Activated CD4-positive, alpha-beta T cell treated with anti-CD3 and anti-CD28 coated beads, Interleukin-2, amount 10 ng/mL, durations not matched to agents 24 days and 14 days (primary cell): ENCODE measurements at places on chromosomes 7 and 10. TPM values are rescaled to one million over a fixed set of nuclear protein-coding genes. Genes with fewer than 3 reads are reported as not detected.

DNA sequence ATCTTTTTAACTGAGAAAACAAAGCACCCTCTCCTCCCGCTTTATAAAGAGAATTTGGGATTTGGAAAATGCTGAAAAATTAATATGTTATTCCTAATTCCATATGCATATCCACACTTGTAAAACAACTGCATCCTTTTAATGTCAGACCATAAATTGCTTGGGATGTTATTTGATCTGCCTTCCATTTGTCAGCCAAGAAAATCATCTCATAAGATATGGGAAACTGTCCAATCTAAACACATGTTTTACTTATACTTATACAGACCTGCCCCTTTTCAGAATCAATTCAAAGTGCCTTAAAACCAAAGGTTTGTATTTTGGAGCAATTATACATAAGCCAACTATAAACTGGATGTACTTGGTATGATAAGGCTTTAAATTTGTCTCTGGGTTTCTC, 595.5 kb upstream of the PFKP start:
- no peaks in the 10 kb centered on the region for H3K4me1 ChIP-seq
- H3K4me3 ChIP-seq, result no peak overlapping the region
- H3K27ac ChIP-seq, result no peak overlapping the region
- no peaks in the 10 kb centered on the region for H3K27me3 ChIP-seq
- no peaks in the 10 kb centered on the region for H3K36me3 ChIP-seq
- no peak for DNase-seq

GRCh38 chr10:119371704-119372663, 164.6 kb downstream of the GRK5 start:
- no peaks in the 10 kb centered on the region for H3K27me3 ChIP-seq
- peaks cover 20% of the 10 kb centered on the region for H3K4me1 ChIP-seq
- peaks cover 6% of the 10 kb centered on the region for H3K36me3 ChIP-seq
- no peak overlapping the region for H3K27ac ChIP-seq
- H3K4me3 ChIP-seq, result no peak overlapping the region

- no peak overlapping the region for H3K27ac ChIP-seq
- no peak for DNase-seq
- H3K4me1 ChIP-seq, result no peaks in the 10 kb centered on the region
- peaks cover 9% of the 10 kb centered on the region for H3K27me3 ChIP-seq
Observed at GRCh38 chr10:97940534-97940933, 89.9 kb downstream of the CRTAC1 start.

GRCh38 chr10:129514568-129515451, 47.8 kb downstream of the MGMT start:
- H3K4me1 ChIP-seq, result peaks cover 2% of the 10 kb centered on the region
- no peak for DNase-seq
- H3K27me3 ChIP-seq, result no peaks in the 10 kb centered on the region
- H3K36me3 ChIP-seq, result peaks cover 3% of the 10 kb centered on the region
- no peak overlapping the region for H3K4me3 ChIP-seq

GRCh38 chr10:103720328-103720963, 134.9 kb downstream of the SH3PXD2A start:
- peaks cover 5% of the 10 kb centered on the region for H3K4me1 ChIP-seq
- no peak for DNase-seq
- H3K36me3 ChIP-seq, result no peaks in the 10 kb centered on the region
- H3K27me3 ChIP-seq, result no peaks in the 10 kb centered on the region
- H3K4me3 ChIP-seq, result no peak overlapping the region
- no peak overlapping the region for H3K27ac ChIP-seq

DNA sequence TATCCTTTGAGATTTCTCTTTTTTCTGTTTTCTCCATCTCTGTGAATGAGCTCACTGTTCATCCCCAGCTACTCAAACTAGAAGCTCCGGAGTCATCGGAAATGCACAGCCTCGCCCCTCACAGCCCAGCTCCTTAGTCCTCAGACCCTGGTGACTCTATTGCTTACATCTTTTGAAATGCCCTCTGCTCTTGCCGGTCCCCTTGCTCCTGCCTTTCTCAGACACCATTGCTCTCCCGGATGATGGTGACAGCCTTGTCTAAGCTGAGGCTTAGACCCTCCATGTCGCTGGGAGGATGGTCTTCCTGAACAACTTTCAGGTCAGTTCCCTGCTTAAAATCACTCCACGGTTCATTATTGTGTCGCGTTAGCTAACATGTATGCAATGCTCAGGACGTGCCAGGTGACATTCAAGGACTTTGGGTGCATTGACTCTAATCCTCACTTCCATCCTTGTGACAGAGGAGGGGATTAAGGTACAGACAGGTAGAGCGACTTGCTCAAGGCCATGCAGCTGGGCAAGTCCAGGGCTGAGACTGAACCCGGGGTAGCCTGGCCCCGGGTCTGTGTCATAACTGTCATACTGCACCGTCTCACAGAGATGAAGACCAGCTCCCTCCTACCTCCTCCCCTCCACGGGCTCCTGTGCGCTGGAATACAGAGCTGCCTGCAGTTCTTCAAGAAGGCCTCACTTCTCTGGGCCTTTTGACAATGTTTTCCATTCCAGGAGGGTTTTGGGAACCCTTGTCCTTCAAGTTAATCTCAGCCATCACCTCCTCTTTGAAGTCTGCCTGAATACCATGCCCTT, 4.3 kb upstream of the UCMA start:
- no peaks in the 10 kb centered on the region for H3K27me3 ChIP-seq
- no peaks in the 10 kb centered on the region for H3K36me3 ChIP-seq
- H3K27ac ChIP-seq, result no peak overlapping the region
- DNase-seq, result no peak

DNA sequence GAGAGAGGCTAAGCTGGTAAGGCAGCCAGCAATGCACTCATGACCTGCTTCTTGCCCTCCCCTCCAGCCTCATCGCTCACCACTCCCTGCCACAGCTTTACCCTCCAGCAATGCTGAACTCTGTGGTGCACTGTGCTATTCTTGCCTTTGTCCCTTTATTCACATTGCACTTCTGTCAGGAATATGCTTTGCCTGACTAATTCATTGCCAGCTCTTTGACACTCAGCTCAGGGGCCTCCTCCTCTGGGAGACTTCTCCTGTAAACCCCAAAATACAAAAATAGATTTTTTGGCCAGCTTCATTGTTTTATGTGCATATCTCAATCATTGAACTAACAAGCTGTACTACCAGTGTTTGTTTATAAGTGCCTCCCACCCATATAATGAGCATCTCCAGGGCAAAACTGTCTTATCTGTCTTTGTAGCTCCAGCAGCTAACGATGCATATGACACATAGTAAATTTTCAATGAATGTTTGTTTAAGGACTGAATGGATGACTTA, 8.2 kb downstream of the CNNM1 start:
- no peak overlapping the region for H3K27ac ChIP-seq
- no peak overlapping the region for H3K4me3 ChIP-seq
- H3K27me3 ChIP-seq, result peaks cover 7% of the 10 kb centered on the region
- H3K36me3 ChIP-seq, result no peaks in the 10 kb centered on the region

GRCh38 chr7:47514818-47515217, 67.1 kb downstream of the TNS3 start:
- no peak overlapping the region for H3K27ac ChIP-seq
- H3K27me3 ChIP-seq, result no peaks in the 10 kb centered on the region
- H3K4me3 ChIP-seq, result no peak overlapping the region
- DNase-seq, result no peak
- no peaks in the 10 kb centered on the region for H3K4me1 ChIP-seq

GRCh38 chr10:97336942-97337831, 2.7 kb upstream of the FRAT2 start:
- no peak overlapping the region for H3K27ac ChIP-seq
- no peak overlapping the region for H3K4me3 ChIP-seq
- peaks cover 10% of the 10 kb centered on the region for H3K36me3 ChIP-seq
- H3K4me1 ChIP-seq, result peaks cover 19% of the 10 kb centered on the region
- peaks cover 30% of the 10 kb centered on the region for H3K27me3 ChIP-seq

DNA sequence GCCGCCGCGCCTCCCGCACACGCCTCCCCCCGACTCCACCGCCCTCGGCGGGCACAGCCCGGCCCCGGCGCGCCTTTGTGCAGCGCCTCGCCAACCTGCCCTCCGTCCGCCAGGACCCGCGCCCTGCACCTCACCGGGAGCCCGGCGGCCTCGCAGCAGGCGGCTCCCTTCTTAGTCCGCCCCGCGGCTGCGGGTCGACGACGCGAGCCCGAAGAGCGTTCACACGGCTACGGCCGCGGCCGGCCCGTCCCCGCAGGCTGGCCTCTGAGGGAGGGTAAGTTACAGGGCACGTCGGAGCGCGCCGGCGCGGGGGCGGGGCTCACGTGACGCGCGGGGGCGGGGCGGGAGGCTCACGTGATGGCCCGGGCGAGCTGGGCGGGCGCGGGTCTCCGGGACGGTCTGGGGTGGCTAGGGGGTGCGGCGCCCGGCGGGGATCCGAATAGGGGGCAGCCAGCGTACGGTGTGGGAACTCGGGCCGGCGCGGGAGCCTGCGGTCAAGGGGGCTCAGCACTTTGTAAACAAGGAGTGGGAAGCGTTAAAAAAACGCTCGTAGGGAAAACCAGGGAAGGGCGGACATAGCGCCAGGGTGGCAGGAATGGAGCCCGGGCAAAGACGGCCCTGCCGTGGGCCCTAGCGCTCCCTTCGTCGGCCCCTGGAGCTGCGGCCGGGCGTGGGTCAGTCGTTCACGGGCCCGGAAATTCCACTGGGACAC, at the start of gene ARHGAP12:
Gene ARHGAP12, minus strand, starts transcription at position 283 of the 712 bp plus-strand sequence. CDS start 19,976 bp downstream, outside the sequence.
- H3K36me3 ChIP-seq, result no peaks in the 10 kb centered on the region
- peaks cover 36% of the 10 kb centered on the region for H3K4me1 ChIP-seq
- H3K27ac ChIP-seq, result peak within 1 kb of the TSS; percentile 73
- DNase-seq, result peak; percentile 94
- H3K27me3 ChIP-seq, result peaks cover 6% of the 10 kb centered on the region
- H3K4me3 ChIP-seq, result peak within 1 kb of the TSS; percentile 89

DNA sequence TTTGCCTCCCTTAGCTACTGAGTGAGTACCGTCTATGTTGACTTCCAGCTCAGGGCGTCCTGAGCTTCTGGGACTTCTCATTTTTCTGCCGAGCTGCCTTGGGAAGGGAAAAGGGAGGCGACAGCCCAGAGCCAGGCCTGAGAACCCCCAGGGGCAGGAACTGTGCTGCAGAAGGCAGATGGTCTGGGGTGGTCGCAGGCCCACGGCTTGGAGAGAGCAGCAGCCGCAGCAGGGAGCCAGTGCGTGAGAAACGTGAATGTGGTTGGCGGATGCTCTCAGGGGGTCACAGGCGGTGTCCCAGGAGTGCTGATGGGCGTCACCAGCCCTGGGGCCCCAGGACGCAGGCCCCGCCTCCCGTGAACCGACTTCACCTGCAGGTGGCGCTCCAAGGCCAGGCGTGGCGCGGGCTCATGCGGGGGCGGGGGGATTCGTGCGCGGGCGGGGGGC, 9.2 kb upstream of the PWWP2B start:
- peaks cover 3% of the 10 kb centered on the region for H3K27me3 ChIP-seq
- H3K4me1 ChIP-seq, result peaks cover 5% of the 10 kb centered on the region
- H3K4me3 ChIP-seq, result peak overlapping the region; percentile 55
- peaks cover 2% of the 10 kb centered on the region for H3K36me3 ChIP-seq

DNA sequence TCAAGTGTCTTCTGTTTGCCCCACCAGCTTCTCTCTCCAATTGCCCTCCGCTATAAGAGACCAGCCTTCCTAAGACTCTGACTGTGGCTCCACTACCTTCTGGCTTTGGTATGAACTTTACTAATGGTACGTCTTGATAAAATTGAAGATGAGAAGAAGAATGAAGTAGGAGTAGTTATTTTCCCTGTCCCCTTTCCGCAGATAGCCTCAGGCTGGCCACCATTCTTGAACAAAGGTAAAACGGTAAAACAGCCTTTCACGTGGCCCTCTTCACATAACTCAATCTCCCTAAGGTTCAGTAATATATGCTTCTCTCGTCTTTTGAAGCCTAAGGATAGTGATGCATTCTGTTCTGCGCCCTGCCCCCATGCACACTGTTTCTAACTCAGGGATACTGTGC, 9.9 kb upstream of the ITGB8 start:
- no peaks in the 10 kb centered on the region for H3K36me3 ChIP-seq
- DNase-seq, result no peak
- H3K27ac ChIP-seq, result no peak overlapping the region
- H3K4me1 ChIP-seq, result no peaks in the 10 kb centered on the region
- H3K27me3 ChIP-seq, result peaks cover 14% of the 10 kb centered on the region

GRCh38 chr7:107370816-107371215, 99.0 kb upstream of the GPR22 start:
- no peak overlapping the region for H3K4me3 ChIP-seq
- DNase-seq, result no peak
- H3K36me3 ChIP-seq, result peaks cover 2% of the 10 kb centered on the region
- H3K4me1 ChIP-seq, result no peaks in the 10 kb centered on the region
- no peak overlapping the region for H3K27ac ChIP-seq

DNA sequence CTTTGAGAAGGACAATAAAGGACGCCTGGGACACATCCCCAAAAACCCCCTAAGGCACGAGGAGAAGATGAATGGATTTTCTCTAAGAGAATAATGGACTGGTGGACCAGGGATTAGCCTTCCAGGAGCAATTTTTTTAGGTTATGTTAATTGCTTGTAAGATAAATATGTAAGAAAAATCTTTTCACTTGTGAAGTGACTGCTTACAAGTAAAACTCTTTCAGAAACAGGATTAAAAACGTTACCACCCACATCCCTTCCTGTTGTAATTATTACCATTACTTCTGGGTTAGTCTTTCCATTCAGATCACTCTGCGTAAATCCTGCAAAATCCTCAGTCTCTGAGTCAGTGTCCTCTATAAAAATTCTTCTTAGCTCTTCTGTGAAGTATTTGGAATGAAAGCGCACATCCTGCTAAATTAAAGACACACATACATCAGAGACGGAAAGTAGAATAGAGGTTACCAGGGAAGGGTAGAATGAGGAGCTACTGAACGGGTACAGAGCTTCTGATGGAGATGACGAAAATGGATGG, 34.3 kb downstream of the CDCA7L start:
- H3K36me3 ChIP-seq, result peaks cover 55% of the 10 kb centered on the region
- DNase-seq, result no peak
- H3K4me1 ChIP-seq, result no peaks in the 10 kb centered on the region
- H3K27me3 ChIP-seq, result no peaks in the 10 kb centered on the region

DNA sequence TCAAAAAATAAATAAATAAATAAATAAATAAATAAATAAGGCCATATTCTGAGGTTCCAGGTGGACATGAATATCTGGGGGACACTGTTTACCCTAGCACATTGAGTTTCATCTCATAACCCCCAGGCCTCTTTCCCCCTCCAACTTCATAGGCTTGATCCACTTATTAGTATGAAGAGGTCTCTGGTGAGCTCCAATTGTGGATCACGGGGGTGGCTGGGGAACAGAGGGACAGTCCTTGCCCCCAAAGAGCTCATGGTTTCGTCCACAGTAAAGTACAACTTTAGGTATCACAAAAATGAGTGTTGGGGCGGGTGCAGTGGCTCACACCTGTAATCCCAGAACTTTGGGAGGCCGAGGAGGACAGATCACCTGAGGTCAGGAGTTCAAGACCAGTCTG, 93.4 kb upstream of the TNRC18 start:
- H3K27me3 ChIP-seq, result peaks cover 2% of the 10 kb centered on the region
- H3K4me3 ChIP-seq, result no peak overlapping the region
- peaks cover 16% of the 10 kb centered on the region for H3K4me1 ChIP-seq
- DNase-seq, result no peak

The ORAI2 gene
- total RNA-seq, result 45.8 and 49.8 TPM in 2 replicates

The CPN1 gene
- total RNA-seq, result not detected in 2 replicates

The GDF10 gene
- 0.49 and 0.59 TPM in 2 replicates for total RNA-seq

The TWIST1 gene
- total RNA-seq, result 7.5 and 8.1 TPM in 2 replicates

The HOXA3 gene
- total RNA-seq, result not detected in 2 replicates

The MSMB gene
- not detected in 2 replicates for total RNA-seq

The SLC26A4 gene
- 6.5 and 7.8 TPM in 2 replicates for total RNA-seq
